ENCODE measurements at places on chromosomes 4 and X.
A peak's percentile ranks its signal among the peaks of the same experiment; 100 is the strongest.

DNA sequence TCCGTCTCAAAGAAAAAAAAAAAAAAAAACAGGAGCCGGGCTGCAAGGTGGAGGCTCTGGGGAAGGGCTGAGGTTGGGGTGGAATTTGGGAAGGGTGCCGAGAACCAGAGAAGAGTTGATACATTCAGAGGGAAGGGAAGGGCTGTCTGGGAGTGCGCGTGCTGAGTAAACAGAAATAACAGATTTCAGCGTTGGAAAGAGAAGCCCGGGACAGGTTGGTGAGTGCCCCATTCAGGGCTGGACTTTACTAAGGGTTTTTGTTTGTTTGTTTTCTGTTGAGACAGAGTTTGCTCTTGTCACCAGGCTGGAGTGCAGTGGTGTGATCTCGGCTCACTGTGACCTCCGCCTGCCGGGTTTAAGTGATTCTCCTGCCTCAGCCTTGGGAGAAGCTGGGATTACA, 1.7 kb upstream of the IL3RA start:
- no peak for DNase-seq

GRCh38 chr4:110602061-110602460, 20.8 kb downstream of the PITX2 start:
- DNase-seq = no peak

- no peak for DNase-seq
Observed at GRCh38 chrX:45164995-45165394, 35.7 kb downstream of the DIPK2B start.

DNA sequence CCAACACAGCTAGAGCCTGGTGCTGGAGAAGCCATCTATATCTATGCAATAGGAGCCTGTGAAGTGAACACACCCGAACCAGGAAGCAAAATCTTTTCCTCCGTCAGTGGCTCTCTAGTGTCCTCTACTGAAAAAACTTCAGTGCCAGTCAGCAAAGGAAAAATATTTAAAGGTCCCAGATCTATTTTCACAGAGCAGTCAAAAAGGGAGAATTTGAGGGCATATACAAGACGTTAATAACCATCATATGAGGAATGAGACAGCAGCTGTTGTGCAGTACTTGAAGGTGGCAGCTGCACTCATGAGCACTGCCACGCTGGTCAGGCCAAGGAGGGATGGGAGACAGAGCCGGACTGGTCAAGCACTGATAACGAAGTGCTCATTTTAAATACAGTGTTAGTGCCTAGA, 14.4 kb downstream of the MCUB start:
- DNase-seq = peak; percentile 53

GRCh38 chr4:71669291-71669690, 114.6 kb downstream of the GC start:
- no peak for DNase-seq

DNA sequence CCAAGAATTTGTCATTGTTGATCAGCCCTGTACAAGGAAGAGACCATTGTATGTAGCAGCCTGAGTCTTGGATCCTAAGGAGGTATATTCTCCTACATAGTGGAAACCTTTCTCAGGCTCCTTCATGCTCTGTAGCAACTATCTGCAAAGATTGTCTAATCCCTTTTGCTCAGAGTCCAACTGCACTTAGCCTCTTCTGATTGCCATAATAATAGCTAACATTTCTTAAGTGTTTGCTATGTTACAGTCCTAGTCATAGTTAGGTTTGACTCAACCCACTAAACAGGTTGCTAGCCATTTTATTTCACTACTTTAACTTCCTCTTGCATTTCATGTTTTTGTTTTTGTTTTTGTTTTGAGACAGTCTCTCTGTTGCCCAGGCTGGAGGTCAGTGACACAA, 50.8 kb upstream of the SLC16A2 start:
- no peak for DNase-seq

DNA sequence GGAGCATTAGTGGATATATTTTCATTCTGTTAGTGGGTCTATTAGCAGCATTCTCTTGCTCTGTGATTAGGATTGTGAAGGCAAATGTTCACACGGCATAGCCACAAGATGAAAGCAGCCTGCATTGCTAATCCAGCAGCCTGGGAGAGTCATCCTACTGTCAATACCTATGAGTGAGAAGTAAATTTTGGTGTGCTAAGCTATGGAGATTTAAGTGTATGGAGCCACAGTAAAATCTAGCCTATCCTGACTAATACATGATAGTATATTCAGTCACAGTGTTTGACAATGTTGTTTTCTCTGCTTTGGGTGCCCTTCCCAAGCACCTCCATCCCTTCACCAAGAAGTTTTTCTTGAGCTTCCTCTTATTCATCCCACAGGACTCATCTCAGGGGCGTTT, 47.2 kb upstream of the TMPRSS11F start:
- no peak for DNase-seq

DNA sequence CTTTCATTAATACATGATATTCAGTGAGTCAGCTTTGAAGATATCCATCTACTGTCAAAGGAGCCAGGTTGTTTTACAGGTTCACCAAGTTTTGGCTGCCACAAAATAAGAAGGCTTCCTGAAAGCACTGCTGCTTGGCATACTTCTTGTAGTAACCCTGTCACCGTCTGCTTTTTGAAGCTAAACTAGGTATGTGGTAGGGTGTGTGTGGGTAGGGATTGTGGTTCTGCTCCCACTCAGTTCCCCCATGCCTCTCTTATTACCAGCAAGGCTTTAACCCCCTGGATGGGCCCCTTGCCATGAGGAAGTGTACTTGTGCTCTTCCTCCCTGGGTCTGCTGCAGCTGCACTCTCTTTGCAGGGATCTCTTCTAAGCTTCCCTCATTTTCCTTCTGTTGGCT, 191.2 kb downstream of the BANK1 start:
- DNase-seq = no peak

DNA sequence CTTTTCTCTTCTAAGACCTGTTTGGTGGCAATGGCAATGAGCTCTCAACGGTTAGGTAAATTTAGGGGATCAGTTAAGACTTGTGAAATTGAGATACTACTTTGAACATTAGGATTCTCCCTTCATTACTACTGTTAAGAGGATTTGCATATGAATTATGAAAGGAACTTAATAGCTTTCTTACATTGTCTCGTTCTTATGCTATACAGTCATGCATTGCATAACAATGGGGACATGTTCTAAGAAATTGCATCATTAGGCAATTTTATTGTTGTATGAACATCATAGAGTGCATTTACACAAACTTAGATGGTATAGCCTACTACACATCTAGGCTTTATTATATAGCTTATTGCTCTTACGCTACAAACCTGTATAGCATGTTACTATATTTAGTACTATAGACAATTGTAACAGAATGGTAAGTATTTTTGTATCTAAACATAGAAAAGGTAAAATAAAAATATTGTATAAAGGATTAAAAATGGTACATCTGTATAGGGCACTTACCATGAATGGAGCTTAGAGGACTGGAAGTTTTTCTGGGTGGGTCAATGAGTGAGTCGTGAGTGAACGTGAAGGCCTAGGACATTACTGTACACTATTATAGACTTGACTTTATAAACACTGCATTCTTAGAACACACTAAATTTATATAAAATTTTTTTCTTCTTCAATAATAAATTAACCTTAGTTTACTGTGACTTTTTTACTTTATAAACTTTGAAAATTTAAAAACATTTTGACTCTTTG, 62.5 kb downstream of the PAQR3 start:
- DNase-seq = no peak

GRCh38 chr4:152862608-152863007, 73.5 kb upstream of the FHDC1 start:
- DNase-seq = no peak

DNA sequence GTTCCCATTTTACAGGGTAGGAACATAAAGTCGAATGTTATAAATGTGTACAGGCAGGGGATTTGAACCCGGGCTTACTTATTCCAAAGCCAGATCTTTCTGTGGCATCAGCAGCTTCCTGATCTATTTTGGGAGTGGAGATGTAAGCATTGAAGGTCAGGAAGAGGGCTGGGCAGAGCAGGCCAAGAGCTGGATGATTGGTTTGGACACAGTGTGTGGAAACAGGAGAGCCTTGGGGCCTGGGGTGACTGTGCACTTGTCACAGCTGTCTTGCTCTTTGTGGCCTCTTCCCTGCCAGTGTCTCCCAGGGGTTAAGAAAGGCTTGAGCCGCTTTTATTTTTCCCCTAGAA, 127.9 kb upstream of the ENPP6 start:
- no peak for DNase-seq

GRCh38 chrX:149003863-149004660, 501.0 kb downstream of the IDS start:
- DNase-seq = no peak

DNA sequence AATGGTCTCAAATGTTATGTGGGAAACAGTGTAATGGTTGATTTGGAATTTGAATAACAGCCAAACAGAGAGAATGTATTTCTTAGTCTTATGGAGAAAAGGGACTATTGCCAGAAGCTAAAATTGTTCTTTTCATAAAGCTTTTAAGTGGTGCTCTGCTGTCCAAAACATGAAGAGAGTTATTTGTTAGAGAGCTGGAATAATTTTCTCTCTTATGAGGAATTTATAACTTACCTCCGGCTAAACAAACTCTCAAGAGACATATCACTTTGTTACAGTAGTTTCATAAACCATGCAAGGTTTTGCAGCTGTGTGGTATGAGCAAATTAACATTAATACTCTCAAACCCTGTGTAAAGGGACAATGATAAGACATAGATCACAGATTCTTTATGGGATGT, 28.6 kb downstream of the SULT1B1 start:
- DNase-seq = no peak

- no peak for DNase-seq
Observed at GRCh38 chrX:66000628-66001272, 39.1 kb downstream of the VSIG4 start.

GRCh38 chr4:81541161-81541945, 69.6 kb upstream of the RASGEF1B start:
- DNase-seq = no peak

- DNase-seq = no peak
Observed at GRCh38 chr4:162408309-162408708, 244.5 kb upstream of the FSTL5 start.

DNA sequence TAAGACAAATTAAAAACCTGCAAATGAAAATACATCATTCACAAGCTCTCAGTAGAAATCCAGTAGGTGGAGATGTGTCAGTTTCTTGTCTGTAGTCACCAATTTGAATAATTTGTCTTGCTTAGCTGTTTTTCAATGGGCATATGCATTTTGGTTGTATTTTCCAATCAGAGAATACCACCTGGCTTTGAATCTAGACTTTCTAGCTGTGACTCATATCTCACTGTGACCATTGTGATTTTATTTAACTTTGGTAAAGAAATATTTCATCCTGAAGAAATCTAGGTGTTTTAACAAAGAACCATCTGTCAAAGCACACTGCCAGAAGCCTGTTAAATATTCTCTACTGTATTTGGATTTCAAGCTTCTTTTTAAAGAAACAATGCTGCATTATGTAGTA, 1650.6 kb upstream of the IGFBP7 start:
- DNase-seq = no peak

DNA sequence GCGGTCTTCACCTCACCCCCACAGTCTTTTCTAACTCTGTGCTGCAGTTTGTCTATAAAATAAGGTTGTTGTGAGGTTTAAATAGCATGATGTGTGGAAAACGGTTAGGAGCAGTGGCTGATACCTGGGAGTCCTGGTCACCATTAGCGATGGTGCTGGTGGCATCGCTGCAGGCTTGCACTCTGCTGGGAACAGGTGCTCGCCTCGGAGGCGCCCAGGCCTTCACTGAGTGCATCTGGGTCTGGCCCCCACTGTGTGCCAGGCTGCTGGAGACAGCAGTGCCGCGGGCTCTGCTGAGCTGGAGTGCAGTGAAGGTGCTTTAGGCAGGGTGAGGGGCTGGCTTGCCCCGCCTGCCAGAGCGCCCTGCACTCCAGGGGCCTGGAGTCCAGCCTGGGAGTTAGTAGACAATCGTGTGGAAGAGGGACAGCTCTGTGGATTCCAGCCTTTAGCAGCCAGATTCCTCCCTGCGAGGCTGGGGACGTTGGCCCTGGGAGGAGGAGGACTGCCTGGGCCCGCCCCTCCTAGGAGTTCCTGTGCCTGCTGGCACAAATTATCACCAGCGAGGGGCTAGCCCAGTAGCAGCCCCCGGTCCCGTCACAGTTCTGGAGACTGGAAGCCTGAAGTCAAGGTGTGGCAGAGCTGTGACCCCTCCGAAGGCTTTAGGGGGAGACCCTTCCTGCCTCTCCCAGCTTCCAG, 7.3 kb downstream of the RGS12 start:
- no peak for DNase-seq

DNA sequence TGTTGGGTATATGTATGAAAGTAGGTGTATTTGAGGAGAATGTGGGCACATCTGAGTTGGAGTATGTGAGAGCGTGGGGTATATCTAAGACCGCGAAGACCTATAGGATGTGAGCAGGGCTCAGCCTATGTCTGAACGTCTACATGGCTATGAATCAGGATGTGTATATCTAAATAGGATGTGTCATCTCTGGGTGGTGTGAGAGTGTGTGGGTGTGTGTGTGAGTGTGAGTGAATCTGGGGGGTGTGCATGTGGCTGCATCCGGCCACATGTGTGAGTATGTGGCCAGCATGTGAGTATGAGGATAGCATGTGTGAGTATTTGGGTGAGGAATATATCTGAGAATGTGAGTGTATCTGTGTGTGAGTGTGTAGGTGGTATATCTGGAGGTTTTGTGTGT, 7.7 kb downstream of the GPR173 start:
- DNase-seq = no peak

DNA sequence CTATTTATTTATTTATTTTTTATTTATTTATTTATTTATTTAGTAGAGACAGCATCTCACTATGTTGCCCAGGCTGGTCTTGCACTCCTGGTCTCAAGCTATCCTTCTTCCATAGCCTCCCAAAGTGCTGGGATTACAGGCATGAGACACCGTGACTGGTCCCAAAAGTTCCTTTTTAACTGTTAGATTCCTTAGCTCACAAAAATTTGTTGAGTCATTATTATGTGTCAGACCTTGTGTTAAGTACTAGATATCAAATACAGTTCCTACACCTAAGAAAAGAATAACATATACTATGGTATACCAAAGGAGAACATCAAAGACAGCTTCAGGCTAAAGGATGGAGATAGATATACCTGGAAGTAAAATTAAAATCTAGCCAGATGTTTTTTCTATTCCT, 11.6 kb downstream of the FGA start:
- no peak for DNase-seq

DNA sequence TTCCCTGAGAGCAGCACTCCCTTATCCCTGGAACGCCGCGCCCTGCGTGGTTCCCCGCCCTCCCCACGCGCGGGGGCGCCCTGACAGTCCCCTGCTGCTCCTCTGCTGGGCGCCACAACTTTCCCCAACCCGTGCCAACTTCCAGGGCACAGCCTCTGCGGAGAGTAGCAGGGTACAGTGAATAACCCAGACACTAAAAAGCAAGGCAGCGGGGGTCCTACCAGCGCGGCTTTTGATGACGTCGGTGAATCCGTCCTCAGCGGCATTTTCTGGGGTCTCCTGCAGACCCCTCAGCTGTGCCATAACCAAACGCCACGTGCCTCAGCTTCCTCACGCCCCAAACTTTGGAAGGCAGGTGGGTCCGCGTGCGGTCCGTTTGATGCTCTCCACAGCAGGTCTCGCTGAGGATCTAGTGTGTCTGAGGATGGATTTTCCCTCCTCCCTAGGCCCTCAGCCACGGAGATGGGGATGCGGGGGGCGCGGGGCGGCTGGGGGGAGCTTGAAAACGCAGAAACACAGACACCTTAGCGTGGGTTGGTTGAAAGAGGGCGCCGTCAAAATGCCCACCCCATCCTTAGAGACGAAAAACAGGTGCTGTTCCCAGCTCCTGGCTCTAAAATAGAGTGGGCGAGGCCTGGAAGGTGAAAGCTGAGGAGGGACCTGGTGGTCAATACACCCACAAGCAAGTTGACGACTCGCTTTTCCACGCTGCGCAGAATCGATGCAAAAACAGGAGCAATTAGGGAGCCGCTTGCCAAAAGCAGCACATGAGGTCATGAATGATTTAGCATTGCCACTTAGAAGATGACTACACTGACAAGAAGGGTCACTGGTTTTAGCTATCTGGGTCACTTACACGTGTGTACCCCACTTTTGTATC, 405.6 kb downstream of the FAM47A start:
- DNase-seq = no peak
